NCI-H1092 treated with DMSO at 0.1 percent for 48 hours (cell line): ENCODE measurements at places on chromosomes 5 and 9.

DNA sequence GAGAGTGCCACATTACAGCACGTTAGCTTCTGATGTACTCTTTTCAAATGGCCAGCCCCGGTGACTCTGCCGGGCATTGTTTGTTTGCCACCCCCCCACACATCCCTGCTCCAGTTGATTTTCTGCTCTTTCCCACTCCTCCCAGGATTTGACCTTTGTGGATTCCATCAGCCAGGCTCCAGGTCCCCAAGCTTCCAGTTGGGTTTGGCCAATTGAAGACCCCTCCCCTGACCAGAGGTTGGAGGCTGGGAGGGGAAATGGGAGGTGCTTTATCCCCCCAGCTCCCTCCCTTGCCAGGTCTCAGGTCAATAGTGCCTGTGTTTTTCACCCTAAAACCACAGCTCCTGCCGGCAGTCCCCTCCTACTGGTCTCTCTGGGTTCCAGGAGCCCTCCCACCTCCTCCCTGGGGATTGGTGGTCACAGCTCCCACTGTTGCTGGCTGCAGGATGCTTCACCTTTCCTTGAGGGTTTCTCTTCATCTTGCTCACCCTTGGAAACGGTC lies 34.9 kb downstream of the IRF1 start:
- DNase-seq = no peak

DNA sequence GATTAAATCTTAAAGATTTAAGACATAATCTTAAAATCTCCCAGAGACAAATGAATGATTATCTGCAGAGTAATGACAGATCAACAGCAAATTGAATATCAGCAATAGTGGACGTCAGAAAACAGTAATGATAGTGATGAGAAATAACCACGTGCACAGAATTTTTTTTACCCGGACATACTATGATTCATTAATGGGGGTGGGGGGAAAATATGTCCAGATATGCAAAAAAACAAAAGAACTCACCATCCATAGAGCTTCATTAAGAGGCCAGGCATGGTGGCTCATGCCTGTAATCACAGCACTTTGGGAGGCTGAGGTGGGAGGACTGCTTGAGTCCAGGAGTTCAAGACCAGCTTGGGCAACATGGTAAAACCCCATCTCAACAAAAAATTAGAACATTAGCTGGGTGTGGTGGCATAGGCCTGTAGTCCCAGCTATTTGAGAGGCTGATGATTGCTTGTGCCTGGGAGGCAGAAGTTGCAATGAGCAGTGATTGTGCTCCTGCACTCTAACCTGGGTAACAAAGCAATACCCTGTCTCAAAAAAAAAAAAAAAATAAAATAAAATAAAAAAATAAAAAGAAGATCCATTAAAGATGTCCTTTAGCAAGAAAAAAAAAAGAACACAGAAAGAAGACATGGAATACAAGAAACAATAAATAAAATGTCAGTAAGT lies 30.9 kb upstream of the SHOC1 start:
- DNase-seq = no peak

GRCh38 chr5:118806571-118806970 lies 181.8 kb downstream of the DTWD2 start:
- no peak for DNase-seq

DNA sequence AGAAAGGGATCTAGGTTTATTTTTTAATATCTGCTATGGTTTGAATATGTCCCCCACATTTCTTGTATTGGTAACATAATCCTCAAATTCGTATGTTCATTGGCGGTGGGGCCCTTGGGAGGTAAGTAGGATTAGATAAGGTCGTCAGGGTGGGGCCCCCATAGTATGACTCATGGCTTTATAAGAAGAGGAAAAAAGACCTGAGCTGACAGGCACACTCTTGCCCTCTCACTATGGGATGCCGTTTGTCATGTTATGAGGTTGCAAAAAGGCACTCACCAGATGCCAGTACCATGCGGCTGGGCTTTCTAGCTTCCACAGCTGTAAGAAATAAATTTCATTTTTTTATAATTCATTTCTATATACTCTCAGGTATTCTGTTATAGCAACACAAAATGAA lies 67.3 kb upstream of the SGCD start:
- no peak for DNase-seq

- DNase-seq = no peak
Measured at GRCh38 chr5:10578293-10578665, 14.4 kb downstream of the ANKRD33B start.

DNA sequence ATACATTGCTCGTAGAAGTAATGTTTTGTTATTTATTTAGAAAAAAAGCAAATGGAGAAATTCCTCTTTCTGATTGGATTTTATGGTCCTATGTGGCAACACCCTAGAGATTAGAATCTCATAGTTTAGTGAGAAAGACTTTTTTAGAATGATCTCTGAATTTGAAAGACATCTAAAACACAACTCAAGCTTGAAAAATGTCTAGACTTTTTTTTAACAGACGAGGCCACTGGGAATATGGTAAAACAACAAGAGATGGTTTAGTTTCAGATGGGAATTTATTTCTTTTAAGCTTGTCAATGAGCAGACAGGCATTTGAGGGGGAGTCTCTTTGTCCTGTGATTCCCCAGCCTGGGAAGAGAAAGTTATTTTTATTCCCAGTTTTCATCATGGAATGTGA lies 122.1 kb downstream of the NTRK2 start:
- DNase-seq = no peak

GRCh38 chr5:111233052-111233374 lies 8.8 kb downstream of the CAMK4 start:
- DNase-seq = no peak

GRCh38 chr5:127804886-127805426 lies 101.8 kb downstream of the CCDC192 start:
- no peak for DNase-seq

- DNase-seq = no peak
Measured at GRCh38 chr5:84227236-84227635, 157.4 kb downstream of the EDIL3 start.

DNA sequence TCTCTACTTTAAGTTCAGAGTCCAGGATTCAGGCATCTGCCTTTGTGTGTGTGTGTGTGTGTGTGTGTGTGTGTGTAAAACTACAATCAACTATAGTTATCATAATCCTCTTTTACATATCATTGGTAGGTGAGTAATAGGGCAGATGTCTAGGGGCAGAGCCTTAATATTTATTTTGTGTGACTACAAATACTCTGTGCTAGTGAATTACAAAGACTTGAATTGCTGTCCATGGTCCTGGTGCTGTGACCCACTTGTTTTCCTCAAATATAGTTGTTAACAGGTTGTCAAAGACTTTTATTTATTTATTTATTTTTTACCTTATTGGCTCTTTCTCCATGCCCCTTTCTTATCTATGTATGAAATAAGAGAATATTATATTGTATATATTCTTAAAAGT lies 196.8 kb downstream of the ANXA1 start:
- DNase-seq = no peak

DNA sequence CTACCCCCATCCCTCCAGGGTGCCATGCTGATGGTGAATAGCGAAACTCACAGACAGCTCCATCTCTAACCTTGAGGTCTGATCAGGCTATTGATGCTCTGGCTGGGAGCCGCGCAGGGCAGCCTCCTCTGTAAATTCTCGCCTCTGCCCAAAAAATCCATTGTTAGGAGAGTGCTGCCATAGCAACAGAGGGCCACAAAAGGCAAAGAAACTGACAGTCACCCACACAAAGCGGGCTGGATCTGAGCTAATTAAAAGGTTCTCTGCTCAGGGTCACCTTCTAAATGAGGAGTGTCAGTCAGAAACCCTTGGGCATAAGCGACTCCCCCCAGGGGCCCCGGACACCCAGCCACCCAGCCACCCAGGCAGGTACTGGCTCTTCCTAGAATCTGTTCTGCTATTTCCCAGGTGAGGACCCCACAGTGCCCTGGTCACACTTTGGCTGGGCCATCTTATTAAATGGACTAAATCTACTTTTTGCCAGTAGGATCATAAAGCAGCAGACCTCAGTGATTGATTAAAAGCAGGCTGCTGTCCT lies 126.7 kb downstream of the MED10 start:
- no peak for DNase-seq

- DNase-seq = no peak
Measured at GRCh38 chr5:88861231-88861630, 21.8 kb downstream of the MEF2C start.

GRCh38 chr5:108753877-108754276 lies 6.2 kb downstream of the FER start:
- DNase-seq = no peak

DNA sequence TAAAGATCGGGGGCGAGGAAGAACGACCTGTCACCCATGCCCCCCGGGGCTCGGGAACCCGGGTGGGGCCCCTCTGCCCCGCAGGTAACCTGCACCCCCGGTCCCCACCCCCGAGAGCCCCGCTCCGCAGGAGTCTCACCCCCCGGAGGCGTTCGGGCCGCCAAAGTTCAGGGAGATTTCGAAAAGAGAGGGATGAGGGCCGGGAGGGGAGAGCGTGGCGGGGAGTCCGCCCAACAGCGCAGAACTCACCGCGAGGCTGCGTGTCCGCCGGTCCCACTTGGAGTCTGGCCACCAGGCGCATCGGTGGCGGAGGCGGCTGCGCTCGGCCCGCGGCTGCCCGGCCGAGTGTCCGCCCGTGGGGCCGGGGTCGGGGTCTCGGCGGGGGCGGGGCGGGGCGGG lies at the start of gene PHF19:
Gene PHF19, minus strand, starts transcription at position 347 of the 399 bp plus-strand sequence. CDS start 2,447 bp downstream, outside the sequence.
- DNase-seq = peak; percentile 51

GRCh38 chr5:149153751-149154610 lies 12.7 kb downstream of the ABLIM3 start:
- peak; percentile 10 for DNase-seq

DNA sequence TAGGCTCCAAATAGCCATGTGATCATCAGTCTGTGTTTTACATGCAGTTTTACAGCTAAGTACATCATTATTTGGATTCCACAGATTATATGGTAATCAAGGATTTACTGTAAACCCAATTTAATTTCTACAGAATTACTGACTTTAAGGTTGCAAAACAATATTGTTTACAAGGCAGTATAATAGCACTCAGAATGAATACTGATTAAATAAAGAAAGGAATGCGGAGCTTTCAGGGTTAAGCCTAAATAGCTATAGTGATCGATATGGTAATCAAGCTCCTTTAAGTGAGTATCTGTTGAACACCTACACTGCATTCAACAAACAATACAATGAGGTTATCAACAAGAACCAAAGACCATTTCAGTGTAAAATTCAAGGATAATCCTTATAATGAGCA lies 64.3 kb downstream of the DMAC1 start:
- no peak for DNase-seq
